Activated CD8-positive, alpha-beta memory T cell treated with anti-CD3 and anti-CD28 coated beads for 4 hours (primary cell): ENCODE measurements at places on chromosomes 4 and X.
A peak's percentile ranks its signal among the peaks of the same experiment; 100 is the strongest.

GRCh38 chr4:26493461-26493860, 3.2 kb upstream of the CCKAR start:
- DNase-seq = no peak

DNA sequence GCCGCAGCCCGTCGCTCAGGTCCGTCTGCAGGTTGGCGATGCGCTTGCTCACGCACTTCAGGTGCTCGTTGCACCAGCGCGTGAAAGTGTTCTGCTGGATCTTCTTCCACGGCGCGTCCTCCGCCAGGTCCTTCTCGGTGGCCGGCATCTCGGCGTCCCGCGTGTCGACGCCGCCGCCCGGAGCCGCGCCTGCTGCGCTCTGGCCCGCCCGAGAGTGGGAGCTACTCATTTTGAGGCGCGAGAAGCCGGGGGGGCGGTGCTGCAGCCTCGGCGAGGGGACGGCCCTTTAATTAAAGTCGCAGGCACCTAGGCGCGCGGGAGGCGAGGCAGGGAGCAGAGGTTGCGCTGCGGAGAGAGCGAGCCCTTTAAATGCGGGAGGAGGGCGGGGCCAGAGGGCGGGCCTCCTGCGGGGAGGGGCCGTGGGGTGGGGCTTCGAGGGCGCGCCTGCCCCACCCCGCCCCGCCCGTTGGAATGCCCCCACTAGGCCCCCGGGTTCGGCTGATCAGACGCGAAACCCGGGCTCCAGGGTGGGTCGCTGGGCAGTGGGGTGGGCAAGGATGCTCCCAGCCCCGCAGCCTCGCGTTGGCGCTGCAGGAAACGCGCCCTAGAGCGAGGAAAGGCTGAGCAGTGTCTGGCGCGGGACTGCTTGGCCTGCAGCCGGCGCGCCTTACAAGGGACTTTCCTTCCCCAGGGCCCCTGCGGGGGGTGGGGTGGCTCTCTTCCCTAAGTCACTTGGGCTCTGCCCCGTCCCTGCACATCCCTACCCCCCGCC, 3.2 kb downstream of the FLNA start:
- DNase-seq = peak; percentile 82

- DNase-seq = no peak
Observed at GRCh38 chr4:141133999-141134995, 1.0 kb upstream of the RNF150 start.

- no peak for DNase-seq
Observed at GRCh38 chrX:48451708-48452107, 18.4 kb downstream of the SLC38A5 start.

DNA sequence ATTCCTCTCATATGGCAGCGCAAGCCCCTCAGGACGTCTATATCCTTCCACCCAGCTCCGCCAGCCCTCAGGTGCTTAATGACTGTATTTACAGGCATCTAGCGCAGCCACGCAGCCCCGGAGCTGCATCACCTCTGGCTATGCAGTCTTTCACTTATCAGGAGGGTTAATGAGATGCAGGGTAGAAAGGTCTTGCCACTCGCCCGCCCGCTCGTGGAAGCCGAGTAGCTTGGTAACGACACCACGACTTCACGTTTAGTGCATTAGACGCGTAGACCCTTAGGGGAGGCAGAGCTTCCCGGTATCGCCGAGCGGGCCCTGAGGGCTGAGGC, 1.5 kb upstream of the SLC16A2 start:
- no peak for DNase-seq

- peak; percentile 64 for DNase-seq
Observed at GRCh38 chrX:48737213-48737938, 24.2 kb upstream of the GLOD5 start.

DNA sequence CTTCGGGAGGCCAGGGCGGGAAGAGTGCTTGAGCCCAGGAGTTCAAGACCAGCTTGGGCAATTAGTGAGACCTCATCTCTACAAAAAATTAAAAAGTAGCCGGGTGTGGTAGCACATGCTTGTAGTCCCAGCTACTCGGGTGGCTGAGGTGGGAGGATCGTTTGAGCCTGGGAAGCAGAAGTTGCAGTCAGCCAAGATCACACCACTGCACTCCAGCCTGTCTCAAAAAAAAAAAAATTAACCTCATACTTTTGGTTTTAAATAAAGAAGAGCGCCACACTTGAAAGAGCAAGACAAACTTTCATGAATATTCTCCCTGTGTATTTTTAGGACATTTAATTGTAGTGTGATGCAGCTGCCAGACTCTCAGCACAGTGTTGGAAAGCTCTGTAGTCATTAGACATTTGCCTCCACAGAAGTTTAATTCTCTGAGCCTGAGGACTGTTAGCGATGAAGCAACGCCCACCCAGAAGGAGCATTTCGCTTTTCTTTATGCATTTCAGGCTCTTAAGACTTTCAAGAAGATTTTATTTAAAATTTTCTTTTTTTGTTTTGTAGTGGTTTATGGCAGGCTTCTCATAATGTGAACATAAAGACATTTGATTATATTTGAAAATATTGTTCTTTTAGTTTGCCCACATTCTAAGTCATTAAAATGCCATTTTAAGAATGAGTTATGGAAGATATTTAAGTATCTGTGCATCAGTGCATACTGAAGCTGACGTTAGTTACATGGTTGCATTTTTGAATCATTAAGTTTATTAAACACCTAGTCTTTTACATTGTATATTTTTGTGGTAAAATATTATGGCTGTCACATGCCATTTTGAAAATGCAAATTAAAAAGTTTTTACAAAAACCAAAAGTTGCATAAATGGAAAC, 45.8 kb downstream of the DCLK2 start:
- no peak for DNase-seq

GRCh38 chrX:134999469-134999868, 8.7 kb downstream of the SMIM10 start:
- DNase-seq = no peak

DNA sequence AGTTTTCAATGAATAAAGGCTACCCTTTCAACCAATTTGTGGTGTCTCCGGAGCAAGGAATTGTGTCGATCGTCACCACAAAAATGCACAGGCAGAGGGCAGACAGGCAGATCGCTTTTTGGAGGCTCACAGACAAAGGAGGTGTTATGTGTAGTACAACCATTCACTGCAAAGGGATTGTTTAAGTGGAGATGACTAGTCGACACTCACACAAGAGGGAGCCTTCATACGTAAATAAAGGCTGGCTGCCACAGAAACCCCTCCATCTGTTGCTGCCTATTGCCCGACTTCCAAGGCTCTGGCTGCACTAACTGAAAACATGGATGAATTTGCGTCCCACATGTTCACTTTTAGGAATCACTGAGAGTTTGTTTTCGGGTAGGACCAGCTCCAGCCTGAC, 281.1 kb downstream of the NKX6-1 start:
- no peak for DNase-seq

GRCh38 chr4:137181293-137181899, 350.9 kb downstream of the PCDH18 start:
- no peak for DNase-seq

DNA sequence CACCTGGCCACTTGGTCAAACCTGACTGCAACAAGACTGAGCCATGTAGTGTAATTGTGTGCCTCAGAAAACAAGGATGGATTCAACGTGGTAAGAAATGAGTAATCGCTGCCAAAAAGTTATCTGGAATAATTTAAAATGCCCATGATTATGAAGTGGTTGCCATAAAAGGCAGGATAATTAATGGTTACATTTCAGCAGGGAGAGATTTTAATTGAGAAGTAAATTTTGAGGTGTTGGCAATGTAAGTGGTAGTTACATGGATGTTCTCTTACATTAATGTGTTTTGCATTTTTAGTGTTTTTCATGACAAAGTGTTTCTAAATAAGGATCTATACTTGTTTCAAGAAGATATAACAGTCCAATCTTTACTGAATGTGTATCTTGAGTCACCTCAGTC, 15.7 kb downstream of the HAUS3 start:
- no peak for DNase-seq

- DNase-seq = no peak
Observed at GRCh38 chr4:73836373-73837279, at the start of gene CXCL6. Gene CXCL6, plus strand, starts transcription at chr4:73836678. Its CDS starts 73 bp downstream, at chr4:73836751.

GRCh38 chrX:129845616-129846190, 2.0 kb upstream of the ZDHHC9 start:
- no peak for DNase-seq

DNA sequence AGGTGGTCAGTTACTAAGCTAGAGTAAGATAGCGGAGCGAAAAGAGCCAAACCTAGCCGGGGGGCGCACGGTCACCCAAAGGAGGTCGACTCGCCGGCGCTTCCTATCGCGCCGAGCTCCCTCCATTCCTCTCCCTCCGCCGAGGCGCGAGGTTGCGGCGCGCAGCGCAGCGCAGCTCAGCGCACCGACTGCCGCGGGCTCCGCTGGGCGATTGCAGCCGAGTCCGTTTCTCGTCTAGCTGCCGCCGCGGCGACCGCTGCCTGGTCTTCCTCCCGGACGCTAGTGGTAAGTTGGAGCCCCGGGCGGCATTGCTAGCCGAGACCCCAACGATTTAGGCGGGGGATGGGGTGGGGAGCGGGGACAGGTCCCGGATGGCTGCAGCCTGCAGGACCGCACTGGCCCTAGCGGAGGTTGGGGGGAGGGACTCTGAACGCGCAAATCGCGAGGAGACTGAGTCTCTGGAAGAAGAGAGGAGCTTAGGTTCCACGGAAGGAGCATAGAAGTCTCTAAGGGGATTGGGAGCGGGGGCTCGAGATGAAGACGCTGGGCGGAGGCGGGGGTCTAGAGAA, 573 bp downstream of the HTR2C start:
- DNase-seq = no peak

GRCh38 chr4:14264437-14264836, 636.9 kb upstream of the BOD1L1 start:
- no peak for DNase-seq

GRCh38 chrX:37802028-37802427, 22.2 kb downstream of the CYBB start:
- no peak for DNase-seq

- DNase-seq = no peak
Observed at GRCh38 chr4:36914106-36914505, 330.4 kb upstream of the NWD2 start.

DNA sequence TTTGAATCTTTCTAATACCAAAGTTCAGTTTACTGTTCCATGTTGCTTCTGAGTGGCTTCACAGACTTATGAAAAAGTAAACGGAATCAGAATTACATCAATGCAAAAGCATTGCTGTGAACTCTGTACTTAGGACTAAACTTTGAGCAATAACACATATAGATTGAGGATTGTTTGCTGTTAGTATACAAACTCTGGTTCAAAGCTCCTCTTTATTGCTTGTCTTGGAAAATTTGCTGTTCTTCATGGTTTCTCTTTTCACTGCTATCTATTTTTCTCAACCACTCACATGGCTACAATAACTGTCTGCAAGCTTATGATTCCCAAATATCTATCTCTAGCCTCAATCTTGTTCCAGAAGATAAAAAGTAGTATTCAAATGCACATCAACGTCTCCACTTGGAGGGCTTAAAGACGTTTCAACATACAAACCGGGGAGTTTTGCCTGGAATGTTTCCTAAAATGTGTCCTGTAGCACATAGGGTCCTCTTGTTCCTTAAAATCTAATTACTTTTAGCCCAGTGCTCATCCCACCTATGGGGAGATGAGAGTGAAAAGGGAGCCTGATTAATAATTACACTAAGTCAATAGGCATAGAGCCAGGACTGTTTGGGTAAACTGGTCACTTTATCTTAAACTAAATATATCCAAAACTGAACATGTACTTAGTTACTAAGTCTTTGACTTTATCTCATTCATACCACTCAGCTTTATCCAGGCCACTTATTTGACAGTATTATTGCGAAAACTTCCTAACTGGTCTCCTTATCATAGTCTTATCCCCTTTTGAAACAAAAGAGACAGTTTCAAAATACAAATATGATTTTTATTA, 3.6 kb upstream of the AFP start:
- no peak for DNase-seq

GRCh38 chrX:65723706-65724105, 56.3 kb downstream of the MSN start:
- peak; percentile 7 for DNase-seq

GRCh38 chr4:99664716-99665115, 7.1 kb upstream of the C4orf54 start:
- DNase-seq = no peak

DNA sequence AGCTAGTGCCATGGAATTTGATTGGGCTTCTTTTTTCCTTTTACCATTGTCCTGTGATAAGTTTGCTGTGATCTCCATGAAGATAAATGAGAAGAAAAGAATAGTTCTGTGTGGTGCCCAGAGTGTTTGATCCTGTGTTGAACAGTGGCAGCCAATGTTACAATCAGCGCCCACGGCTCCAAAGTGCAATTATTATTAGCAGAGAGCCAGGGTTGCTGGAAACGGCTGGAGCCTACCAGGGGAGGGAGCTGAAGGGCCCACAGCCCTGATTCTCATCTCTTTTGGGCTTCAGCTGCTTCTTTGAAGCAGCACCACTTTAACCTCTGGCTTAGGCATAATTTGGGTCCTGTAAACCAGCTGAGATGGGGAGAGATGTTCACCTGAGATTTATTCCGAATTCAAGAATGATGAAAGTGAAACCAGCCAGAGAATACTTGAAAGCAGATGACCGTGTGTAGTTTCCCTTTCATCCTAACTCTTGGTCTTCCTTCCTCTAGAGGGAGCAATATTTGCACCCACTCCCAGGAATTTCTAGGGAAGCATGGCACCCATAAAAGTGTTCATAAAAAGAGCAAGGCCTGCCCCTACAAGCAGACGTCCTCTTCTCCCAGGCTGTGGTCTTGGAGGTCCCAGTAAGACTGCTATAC, 298.3 kb downstream of the EVC2 start:
- no peak for DNase-seq

GRCh38 chr4:158995965-158996364, 106.9 kb upstream of the RAPGEF2 start:
- no peak for DNase-seq

DNA sequence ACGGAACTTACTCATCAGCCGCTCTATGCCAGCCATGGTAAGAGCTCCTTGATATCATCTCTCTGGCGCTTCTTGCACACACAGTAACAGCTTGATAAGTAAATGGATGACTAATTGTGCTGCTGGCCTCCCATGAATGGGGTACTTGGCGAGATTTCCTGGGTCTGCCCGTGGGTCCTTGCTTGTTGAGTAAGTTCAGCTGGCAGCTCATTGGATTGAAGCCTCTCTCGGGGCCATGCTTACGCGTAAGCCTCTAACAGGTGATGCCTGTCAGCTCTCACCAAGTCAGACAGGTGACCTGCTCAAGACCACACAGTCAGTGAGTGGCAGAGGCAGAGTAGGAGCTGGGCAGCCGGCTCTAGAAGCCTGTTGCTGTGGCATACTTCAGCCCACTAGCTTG, 7.7 kb downstream of the NSG1 start:
- DNase-seq = no peak

- no peak for DNase-seq
Observed at GRCh38 chr4:6989331-6989923, 53.7 kb upstream of the TADA2B start.

GRCh38 chrX:30504309-30504708, 73.3 kb downstream of the TASL start:
- DNase-seq = no peak

DNA sequence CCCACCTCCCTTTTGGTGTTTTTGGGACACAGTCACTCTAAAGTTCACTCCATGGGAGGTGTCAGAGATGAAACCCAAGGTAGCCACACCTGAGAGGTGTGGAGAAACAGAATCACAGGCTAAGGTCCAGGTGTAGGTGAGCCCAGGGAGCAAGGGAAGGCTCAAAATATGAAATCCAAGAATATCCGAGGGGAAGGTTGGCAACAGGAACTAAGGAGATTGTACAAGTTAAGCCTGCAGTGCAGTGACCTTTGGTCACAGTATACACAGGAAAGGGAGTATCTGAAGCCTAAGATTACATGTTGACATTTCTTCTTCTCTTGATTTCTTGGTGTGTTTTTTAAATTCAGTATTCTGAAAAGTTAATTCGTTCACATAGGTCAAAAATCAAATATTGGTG, 46.5 kb downstream of the PHF8 start:
- DNase-seq = no peak

- DNase-seq = peak; percentile 10
Observed at GRCh38 chrX:15686818-15687685, 22.4 kb upstream of the CLTRN start.

GRCh38 chr4:56828784-56829535, 7.5 kb upstream of the SPINK2 start:
- no peak for DNase-seq
